Renal cortex interstitium (tissue), 15 donors: ENCODE measurements at places on chromosomes 1 and 21. TPM values are rescaled to one million over a fixed set of nuclear protein-coding genes. Genes with fewer than 3 reads are reported as not detected.

DNA sequence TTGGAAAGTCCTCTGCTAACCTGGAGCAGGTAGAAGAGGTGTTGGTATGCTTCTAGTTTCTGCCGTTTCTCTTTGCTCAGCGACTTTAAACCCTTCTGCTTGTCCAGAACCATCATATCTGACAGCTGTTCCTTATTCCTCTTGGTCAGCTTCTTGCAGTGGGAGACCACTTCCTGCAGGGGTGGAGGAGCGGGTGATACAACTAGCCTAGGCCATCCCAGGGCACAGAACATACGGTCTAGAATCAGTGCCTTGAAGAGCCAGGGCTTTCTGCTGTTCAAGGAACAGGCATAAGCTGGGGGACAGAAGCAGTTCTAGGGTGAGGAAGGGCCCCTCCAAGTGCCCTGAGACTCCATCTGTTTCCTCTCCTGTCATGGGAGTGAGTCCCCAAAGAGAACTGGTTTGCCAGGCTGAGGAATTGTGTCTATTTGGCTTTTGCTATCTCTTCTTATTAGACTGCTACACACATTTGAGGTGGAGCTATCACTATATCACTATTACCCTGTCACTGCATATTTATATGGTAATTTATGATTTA lies 32.5 kb downstream of the IQGAP3 start:
- DNase-seq = no peak

DNA sequence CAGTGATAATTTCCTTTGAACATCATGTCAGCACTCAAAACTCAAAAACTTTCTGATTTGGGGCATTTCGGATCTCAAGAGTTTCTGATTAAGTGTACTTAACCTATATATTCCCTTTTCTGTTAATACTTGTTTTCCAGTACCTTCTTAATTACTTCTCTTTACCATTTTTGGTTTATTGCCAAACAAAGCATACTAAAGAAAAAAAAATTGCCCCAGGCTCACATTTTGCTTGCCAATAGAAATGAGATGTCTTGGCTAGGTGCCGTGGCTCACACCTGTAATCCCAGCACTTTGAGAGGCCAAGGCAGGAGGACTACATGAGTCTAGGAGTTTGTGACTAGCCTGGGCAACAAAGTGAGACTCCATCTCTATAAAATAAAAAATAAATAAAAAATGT lies 4.8 kb downstream of the PSMD4 start:
- DNase-seq = no peak

- no peak for DNase-seq
These were observed 591 bp upstream of the KDM1A start for GRCh38 chr1:23018661-23019093.

DNA sequence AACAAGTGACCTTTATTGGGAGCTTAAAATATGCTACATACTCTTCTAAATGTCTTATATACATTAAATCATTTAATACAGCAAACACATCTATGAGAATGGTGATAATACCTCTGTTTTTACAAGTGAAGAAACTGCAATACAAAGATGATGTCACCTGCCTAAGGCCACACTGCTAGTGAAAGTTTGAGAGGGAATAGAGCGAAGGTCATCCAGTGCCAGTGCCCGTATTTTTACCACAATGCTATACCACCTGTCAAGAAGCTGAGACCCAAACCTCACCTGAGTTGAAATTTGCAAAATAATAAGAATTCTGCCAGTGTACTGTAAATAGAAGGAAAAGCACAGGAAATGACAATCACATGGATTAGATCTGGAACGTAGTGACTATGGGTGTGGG lies 200.4 kb upstream of the TMPRSS15 start:
- no peak for DNase-seq

DNA sequence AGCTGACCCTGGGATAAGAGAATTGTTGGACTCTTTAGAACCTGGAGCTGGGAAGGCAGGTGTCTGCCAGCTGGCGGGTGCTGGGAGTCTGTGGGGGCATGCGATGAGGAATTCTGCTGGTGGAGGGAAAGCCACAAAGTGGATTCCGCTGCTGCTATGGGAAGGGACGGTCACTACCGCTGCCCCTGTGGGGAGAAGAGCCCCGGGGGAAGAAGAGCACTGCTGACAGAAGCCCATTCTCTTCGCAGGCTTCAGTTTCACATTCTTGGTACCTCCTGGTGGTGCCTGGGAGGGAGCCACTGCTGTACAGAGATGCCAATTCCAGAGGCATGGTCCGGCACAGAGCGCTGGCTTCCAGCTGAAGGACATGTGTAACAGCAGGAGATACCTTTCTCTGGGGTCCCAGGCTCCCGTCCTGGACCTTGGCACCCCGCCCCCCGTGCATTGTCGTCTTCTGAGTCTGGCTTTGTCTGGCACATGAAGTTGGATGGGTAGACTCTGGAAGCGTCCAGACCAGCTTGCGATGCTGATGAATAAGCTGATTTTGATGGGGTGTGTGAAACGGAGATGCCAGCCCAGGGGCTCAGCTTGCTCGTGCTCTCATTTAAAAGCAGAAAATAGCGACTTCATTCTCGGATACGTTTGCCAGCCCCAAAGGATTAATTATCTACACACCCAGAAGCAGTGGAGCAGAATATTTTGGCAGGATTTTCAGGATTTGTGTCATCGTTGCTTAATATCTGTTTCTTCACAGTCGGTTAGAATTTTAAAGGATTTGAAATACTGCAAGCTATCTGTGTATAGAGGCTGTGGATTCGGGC lies 13.2 kb downstream of the PDXK start:
- no peak for DNase-seq

GRCh38 chr1:41444785-41445184 lies 39.7 kb downstream of the EDN2 start:
- DNase-seq = no peak

- no peak for DNase-seq
These were observed 56.9 kb downstream of the PTPRF start for GRCh38 chr1:43587594-43587993.

GRCh38 chr1:6209661-6210580 lies 4.0 kb downstream of the RNF207 start:
- no peak for DNase-seq

DNA sequence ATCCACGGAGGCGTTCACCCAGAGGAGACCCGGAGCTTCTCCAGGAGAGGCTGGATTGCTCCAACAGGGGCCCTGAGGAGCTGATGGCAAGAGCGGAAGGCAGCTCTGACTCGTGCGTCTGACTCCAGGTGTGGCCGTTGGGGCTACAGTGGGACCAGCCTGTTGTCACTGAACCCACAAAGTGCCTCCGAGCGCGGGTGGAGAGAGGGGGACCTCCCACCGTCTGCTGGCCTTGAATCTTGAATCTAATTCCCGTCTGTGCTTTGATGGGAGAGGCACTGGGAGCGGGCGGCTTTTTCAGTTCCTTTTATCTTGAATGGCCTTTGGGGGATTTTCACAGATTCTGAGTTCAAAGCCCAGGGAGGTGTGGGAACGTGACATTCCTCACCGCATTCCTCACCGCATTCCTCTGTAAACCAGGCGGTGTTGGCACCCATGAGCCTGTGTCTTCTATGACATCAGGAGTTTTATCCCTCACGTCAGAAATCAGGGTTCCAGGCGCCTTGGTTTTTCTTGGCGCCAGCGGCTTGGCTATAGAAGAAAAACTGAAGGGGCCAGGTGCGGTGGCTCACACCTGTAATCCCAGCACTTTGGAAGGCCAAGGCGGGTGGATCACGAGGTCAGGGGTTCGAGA lies 39.2 kb upstream of the COL18A1 start:
- DNase-seq = no peak

GRCh38 chr1:161864577-161864976 lies 98.5 kb downstream of the ATF6 start:
- peak; percentile 35 for DNase-seq

DNA sequence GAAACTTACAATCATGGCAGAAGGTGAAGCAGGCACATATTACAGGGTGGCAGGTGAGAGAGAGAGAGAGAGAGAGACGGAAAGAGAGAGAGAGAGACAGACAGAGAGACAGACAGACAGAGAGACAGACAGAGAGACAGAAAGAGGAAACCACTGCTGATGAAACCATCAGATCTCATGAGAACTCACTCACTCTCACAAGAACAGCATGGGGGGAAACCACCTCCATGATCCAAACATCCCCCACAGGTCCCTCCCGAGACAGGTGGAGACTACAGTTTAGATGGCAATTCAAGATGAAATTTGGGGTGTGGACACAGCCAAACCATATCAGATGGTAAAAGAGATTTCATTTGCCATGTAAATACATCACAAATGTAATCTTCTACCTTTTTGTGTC lies 708.1 kb downstream of the MRPL39 start:
- no peak for DNase-seq

DNA sequence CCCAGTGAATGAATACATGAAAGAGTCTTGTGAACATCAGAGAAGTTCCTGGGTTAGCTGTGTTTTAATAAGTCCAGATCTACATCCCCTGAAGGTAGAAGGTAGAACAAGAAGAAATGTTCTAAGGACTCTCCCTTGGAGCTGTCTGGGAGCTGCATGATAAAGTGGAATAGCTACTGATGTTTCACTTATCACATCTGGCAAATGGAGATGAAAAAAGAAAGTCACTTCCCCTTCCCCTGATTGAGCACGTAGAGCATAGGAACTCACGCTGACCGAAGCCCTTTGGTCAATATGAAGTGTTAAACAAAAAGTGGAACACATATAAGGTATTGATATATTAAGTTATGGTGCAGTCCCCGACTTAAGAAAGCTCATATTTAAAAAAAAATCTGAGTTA lies 53.2 kb upstream of the PARP1 start:
- no peak for DNase-seq

GRCh38 chr1:17632106-17632505 lies 92.6 kb downstream of the ARHGEF10L start:
- DNase-seq = no peak

DNA sequence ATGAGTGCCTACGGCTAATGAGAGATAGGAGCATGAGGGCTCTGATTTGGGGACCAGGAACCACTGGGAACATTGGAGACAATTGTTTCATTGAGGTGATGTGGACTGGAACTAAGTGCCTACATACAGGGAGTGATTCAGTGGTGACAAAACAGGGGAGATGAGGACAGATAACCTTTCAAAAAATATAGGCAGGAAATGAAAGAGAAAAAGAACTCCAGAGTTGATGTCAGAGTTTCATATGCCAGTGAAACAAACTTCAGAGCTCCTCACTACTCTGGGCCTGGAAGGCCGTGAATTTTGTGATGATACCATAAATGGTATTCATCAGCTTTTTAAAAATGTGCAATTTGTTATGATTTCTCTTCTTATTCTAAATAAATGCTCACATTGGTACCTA lies 39.3 kb downstream of the FASLG start:
- DNase-seq = no peak

DNA sequence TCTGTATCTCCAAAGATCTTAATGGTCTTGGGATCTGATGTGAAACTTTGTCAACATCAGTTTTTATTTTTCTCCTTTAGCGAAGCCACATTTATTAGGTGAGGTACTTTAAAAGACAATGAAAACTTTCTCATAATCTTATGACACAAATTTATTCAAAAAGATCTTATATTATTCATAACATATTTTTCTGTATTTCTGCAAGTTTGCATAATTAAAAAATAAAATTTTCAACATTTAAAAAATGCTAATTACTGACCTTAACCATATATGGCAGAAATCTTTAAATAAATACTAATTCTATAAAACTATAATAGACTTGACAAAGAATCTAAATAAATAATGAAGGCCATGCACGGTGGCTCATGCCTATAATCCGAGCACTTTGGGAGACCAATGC lies 72.5 kb downstream of the PRPF38A start:
- no peak for DNase-seq

Gene ZBTB8B
- polyA plus RNA-seq = 1.2 TPM

Gene ANKRD13C
- polyA plus RNA-seq = 28.5 TPM

Gene COL11A1
- polyA plus RNA-seq = 8.5 TPM

Gene TEX38
- polyA plus RNA-seq = 0.64 TPM

Gene PYGO2
- 41.5 TPM for polyA plus RNA-seq
